ENCODE measurements at places on chromosomes 7 and 10.

DNA sequence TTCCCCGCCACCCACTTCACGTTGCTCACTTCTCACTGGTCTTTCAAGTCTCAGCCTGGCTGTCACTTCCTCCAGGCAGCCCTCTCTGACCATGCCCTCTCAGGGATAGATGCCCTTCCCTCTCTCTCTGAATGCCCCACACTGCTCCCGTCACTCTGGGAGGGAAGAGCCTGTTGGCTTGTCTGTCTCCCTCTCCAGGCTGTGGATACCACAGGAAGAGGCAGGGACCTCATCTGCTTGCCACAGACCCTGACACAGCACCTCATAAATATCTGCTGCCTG is 93.1 kb downstream of the OAT start:
- no peak for DNase-seq

DNA sequence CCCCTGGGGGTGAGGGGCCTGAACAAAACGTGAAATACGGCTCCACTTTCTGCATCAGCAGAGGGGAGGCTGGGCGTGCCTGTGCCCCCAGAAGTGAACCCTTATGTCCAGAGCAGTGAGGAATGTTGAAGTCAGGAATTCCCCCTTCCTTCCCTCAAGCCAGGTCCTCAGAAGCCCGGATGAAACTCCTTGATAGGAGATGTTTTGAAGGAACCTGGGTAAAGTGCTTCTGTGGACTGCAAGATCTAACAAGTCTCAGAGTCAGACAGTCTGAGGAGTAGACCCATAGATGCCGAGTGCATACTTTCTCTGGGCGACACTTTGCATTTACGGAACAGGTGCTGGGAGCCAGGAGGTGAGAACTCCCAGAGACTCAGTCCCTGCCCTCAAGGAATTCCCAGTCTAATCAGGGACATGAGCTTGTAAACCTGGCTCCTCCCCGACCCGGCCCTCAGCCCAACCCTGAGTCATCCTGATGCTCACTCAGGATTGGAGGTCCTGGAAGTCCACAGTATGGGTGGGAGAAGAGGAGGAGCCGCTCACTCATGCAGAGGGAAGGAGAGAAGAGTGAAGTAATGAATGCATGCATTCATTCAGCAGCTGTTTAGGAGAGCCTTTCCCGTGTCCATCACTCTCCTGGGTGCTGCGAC is 179.5 kb upstream of the ITGB1 start:
- no peak for DNase-seq

DNA sequence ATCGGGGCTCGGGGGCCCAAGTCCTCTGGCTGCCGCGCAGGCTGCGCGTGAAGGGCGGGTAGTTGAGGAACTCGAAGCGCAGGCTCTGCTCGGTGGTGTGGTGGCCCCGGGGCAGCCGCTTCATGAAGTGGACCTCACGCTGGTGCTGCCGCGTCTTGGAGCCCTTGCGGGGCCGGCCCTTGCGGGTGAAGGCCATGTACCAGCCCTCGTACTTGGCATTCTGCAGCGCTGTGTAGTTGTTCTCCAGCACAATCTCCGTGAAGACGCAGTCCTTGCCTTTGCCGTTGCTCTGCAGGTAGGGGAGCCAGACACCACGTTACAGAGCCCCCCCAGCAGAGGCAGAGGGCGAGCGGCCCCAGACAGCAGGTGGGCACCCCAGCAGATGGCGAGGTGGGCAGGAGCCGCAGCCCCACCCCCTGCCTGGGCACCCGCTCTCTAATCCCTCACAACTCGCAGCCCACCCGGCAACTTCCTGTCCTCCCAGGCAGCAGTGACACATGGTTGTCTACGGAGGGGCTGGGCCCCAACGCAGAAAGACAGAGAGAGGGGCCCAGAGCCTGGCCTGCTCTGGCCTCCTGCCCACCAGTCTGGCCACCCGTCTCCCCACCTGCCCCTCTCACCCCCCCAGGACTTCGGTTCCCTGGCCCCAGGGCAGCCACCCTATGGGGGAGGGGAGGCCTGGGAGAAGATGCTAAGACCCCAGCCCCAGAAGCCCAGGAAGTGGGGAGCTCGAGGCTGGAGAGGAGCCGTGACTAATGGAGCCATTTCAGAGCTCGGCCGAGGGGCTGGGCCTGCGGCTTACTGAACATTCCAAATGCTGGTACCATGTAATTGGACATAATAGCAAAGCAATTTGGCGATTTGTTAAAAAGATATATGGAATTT is 5.3 kb downstream of the FGF8 start:
- no peak for DNase-seq

GRCh38 chr10:81280497-81281479 is 594.2 kb upstream of the NRG3 start:
- no peak for DNase-seq

DNA sequence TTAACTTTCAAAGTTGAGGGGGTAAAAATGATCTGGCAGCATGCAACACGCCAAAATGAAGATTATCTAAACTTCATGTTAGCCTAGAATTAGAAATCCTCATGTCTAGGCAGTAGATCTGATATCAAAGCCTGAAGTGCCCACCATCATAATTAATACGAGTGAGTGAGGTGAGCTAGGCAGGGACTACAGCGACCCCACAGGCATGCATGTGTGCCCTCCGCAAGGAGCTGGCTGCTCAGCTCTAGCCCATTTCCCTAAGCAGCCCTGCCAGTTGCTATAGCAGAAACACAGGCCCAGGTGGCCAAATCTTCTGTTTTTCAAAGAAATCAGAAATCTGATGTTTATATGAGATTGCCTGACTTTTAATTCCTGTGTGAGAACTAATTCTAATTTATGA is 93.1 kb upstream of the IFRD1 start:
- no peak for DNase-seq

Data from activated T-cell treated with anti-CD3 and anti-CD28 coated beads for 1 hour (primary cell).